Activated CD8-positive, alpha-beta memory T cell treated with anti-CD3 and anti-CD28 coated beads for 48 hours (primary cell): ENCODE measurements at places on chromosomes 7 and 10.

DNA sequence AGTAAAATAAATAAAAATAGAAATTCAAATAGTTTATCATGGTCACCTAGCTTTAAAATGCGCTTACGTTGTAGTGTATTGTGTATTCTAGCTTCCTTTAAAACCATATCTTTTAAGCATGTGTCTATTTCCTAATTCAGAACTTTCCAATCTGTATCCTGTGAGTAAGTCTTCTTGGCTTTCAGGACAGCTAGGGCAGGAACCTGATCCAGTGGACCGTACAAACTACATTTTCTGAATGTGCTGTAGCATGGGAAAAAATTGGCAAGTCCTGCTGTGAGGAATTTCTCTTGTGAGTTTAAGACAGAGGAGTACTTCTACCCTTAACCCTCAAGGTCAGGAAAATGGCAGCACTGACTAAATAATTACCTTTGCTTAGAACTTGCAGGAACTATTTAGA lies 12.1 kb downstream of the OPN1SW start:
- no peak for DNase-seq

GRCh38 chr10:73647875-73648651 lies 6.8 kb upstream of the MYOZ1 start:
- DNase-seq: no peak

DNA sequence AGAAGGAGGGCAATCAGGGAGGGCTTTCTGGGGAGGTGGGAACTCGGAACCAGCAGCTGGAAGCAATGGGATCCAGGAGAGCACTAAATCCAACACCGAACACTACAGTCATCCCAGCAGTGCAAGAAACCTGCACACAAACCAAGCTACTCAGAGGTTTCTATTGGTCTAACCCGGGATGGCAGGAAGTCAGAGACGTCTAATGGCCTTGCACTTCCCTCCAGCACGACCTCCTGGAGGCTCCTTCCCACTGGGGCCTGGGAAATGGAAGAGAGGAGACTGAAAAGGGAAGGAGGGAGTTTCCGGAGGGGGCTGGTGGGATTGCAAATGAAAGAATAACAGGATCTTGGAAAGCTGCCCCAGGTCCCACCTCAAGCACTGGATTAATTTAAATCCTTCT lies 56.3 kb downstream of the TEX36 start:
- DNase-seq: no peak

GRCh38 chr7:100895956-100896731 lies 456 bp upstream of the ACHE start:
- DNase-seq: no peak

GRCh38 chr7:112743811-112744210 lies 46.4 kb downstream of the TMEM168 start:
- DNase-seq: no peak

GRCh38 chr7:29039821-29040578 lies 81.9 kb upstream of the TRIL start:
- DNase-seq: no peak

DNA sequence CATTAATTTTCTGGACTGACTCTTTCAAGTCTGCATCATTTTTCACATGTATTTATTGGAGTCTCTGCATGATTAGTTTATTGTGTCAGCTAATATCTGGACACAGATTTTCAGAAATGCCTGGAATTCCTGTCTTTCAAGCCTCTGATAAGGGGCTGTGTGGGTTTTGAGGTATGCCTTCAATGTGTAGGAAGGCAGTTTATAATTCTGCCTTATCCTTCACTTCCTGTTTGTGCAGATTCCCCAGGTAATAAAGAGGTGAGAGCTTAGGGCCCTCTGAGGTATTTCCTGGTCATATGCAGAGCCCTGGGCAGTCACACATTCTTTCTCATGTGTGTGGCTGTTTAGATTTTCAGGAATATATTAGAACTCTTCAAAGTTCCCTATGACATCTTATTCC lies 79.4 kb upstream of the PRKCQ start:
- no peak for DNase-seq

DNA sequence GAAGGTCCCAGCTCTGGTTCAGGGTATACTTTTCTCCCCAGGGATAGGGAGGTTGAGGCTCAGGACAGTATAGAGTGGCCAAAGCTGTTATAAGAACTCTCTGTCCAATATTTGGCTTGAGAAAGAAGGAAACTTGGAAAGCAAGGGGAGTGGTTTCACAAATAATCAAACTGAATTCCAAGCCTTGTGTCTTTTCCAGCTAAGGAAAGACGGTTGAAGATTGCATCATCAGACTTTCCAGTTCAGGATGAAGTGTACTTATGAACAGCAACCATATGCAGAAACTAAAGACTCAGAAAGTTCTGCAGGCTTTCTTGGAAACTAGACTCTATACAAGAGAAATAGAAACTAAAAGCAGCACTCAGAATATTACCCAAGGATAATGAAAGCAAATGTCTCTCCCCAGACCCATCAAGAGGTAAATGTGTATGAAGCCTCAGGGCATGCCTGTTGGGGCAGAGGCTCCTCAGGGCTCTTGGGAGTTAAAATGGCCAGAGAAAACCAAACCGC lies 46.4 kb downstream of the RAMP3 start:
- DNase-seq: no peak

GRCh38 chr10:76711222-76711997 lies 926.2 kb downstream of the KCNMA1 start:
- DNase-seq: no peak

DNA sequence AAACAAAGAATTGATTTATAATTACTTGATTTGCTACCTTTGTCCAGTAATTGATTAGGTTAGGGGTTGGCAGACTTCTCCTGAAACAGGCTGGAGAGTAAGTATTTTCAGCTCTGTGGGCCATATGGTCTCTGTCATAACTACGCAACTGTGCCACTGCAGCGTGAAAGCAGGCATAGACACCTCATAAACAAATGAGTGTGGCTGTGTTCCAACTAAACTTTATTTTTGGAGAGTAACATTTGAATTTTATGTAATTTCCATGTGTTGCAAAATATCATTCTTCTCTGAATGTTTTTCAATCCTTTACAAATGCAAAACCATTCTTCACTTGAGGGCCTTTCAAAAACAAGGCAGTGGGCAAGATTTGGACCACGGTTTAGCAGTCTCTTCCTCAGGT lies 76.9 kb downstream of the GALNT17 start:
- no peak for DNase-seq

- DNase-seq: no peak
Measured at GRCh38 chr7:37961251-37961650, 40.8 kb downstream of the EPDR1 start.

GRCh38 chr7:23356726-23357125 lies 57.6 kb downstream of the MALSU1 start:
- no peak for DNase-seq

- no peak for DNase-seq
Measured at GRCh38 chr10:132515811-132516726, 21.5 kb upstream of the INPP5A start.

DNA sequence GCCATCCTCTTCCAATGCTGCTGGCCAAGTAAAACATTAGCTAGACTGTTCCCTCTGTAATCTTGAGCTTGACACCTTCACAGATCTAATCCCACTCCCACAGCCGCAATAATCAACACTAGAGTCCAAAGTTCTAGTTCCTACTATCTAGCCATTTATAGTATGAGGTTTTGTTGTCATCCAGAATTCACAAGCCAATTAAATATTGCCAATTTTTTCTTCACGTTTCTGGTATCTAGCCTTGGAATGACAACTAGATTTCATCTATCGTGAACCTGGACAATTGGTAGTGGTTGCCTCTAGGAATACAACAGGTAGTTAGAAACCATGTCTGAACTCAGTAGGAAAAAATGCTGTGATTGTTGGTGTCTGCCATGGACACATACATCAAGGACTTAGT lies 10.4 kb downstream of the WASL start:
- no peak for DNase-seq

DNA sequence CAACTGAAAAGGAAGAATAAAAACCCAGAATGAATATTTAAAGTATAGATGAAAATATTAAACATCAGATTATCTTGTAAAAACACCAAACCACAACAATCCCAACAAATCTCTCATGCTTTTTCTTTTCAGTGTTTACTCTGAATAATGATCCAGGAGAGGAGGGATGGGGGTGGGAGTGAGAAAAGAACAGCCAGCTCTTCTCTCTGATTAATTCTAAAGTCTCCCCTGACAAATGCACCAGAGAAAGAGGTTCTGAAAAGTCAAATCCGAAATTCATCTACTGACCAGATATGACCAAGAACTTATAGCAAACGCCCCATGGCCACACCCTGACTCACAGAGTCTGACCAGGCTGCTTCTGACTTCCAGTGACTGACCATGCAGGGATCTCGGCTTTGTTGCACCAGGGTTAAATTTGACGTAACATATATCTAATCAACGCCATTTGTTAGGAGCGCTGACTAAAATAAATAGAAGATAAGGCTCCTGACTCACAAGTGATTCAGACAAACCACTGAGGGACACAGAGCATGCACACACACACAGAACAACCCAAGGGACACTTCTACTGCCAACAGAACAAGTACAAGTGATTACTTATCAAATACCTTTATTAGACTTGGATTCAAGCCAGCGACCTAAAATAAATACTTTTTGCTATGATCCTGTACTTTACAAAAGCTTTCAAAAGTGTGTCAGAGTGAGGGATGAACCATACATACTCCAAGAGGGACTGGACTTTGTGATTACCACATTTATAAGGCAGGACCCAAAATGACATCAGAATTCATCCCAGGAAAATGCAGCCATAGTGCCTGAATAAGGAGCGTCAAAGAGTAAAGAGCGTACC lies 9.3 kb upstream of the SPOCK2 start:
- no peak for DNase-seq
